GM04503 (cell line): ENCODE measurements at places on chromosomes 1 and 21.
A peak's percentile ranks its signal among the peaks of the same experiment; 100 is the strongest.

- no peak for DNase-seq
Observed at GRCh38 chr21:41130883-41131282, 37.1 kb upstream of the BACE2 start.

- no peak for DNase-seq
Observed at GRCh38 chr1:159988006-159988405, 34.0 kb upstream of the SLAMF9 start.

DNA sequence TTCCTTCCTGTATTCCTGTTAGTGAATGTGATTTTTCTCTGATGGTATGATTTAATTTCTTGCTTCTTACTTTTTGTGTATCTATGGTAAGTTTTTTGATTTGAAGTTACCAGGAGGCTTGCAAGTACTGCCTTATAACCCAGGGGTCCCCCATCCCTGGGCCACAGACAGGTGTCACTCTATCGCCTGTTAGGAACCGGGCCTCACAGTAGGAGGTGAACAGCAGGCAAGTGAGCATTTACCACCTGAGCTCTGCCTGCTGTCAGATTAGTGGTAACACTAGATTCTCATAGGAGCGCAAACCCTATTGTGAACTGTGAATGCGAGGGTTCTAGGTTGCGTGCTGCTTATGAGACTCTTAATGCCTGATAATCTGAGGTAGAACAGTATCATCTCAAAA, 143.3 kb downstream of the RPS6KC1 start:
- no peak for DNase-seq

DNA sequence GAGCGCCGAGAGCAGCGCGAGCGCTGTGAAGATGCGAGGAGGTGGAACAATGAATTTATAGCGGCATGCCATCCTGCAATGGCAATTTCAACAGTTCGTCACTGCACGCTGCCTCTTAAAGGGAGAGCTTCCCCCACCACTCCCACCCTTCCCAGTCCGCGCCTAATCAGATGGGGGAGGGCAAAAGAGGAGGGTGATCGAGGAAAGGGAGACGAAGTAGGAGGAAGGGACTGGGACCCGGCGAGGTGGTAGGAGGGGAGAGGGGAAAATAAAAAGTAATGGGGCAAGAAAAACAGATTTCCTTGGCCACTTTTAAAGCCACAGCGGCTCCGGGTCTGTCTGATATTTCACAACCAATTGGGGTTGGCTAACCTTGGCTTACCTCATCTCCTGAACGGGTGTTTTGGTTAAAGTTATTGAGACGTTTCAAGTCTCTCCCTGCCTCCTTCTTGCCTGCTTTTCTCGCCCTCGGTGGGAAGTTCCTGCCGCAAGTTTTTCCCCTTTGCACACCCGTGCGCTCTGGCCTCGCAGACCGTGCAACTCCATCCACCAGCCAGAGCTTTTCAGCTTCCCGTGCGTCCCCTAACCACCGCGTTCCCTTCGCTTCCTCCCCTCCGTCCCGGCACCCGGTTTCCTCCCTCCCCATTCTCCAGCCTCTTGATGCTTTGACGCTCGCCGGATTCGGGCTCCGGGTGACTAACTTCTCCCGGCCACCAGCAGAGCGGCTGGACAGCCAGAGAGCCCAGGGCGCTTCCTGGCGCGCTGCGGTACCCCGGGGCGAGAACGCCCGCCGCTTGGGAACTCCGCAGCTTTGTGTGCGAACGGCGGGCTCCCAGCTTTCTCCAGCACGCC, at the start of gene ADAMTS5:
TSS of gene ADAMTS5 (minus strand) at position 27 of the 852 bp plus-strand sequence. CDS start 697 bp downstream, outside the sequence.
- peak; percentile 77 for DNase-seq

GRCh38 chr1:53390736-53391135, 62.9 kb upstream of the LRP8 start:
- DNase-seq = no peak

DNA sequence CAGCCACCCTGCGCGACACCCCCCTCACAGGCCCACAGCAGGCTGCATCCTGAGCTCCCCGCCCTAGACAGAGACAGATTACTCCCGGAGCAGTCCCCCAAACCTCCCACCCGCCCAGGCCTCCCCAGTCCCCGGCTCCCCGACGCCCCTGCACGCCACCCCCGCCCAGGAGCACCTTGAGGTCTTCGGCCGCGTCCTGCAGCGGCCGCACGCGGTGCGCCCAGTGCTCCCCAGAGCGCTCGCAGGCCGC, 731 bp downstream of the TRIM11 start:
- no peak for DNase-seq
